ENCODE measurements at places on chromosomes 6 and 20.

- DNase-seq: no peak
Measured at GRCh38 chr6:112618849-112619248, 271.7 kb downstream of the RFPL4B start.

GRCh38 chr6:84074988-84075781 is 41.6 kb downstream of the MRAP2 start:
- peak; percentile 72 for DNase-seq

- DNase-seq: peak; percentile 34
Measured at GRCh38 chr6:143149771-143150170, 89.1 kb downstream of the AIG1 start.

DNA sequence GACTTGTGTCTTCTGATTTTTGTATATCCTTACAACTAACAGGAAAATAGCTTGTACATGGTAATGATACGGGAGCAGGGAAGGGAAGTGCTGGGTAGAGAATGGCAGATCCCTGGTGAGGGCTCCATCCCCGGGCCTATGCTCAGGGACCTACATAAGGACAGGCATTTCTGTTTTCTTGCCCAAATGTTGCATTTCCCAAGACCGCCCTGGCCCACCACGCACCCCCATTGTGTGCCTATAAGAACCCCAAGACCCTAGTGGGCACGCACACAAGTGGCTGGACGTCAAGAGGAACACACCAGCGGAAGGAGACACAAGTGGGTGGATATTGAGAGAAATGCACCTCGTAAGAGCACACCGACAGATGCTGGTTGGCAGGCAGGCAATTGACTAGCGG is 616.3 kb upstream of the MAN1A1 start:
- no peak for DNase-seq

DNA sequence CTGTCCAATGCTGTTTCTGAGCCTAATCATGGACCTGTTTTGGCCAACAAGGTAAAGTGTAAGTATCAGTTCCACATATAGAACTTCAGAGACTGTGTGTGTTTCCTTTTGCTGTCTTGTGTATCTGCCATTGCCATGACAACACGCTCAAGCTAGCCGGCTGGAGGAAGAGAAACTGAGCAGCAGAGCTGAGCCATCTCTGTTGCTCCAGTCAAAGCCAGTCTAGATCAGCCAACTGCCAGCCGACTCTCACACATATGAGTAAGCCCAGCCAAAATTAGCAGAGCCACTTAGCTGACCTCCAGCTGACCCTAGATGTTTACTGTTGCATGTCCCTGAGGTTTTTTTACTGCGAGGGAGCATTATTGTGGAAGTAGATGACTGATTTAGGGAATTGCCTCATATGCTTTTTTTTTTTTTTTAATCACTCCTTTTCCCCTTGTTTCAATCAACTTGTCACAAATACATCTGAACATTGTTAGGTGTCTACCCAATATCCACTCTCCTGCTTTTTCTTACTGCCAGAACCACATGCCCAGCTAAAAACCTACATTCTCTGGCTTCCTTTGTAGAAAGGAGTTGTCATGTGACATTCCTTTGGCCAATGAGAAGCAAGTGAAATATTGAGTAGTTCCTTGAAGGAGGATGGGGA is 304.3 kb upstream of the SUPT3H start:
- no peak for DNase-seq

- DNase-seq: no peak
Measured at GRCh38 chr6:39260456-39260855, 31.2 kb upstream of the KCNK5 start.

All from epithelial cell of esophagus (primary cell).